Right lobe of liver (tissue), 6 donors: ENCODE measurements at places on chromosomes 1 and 21. TPM values are rescaled to one million over a fixed set of nuclear protein-coding genes. Genes with fewer than 3 reads are reported as not detected.

Gene PROX1
- total RNA-seq = 94.1 TPM

Gene NPHS2
- not detected for total RNA-seq

Gene LIX1L
- total RNA-seq = 10.8 TPM

Gene NAV1
- 4.0 TPM for total RNA-seq

Gene OVAAL
- not detected for total RNA-seq

DNA sequence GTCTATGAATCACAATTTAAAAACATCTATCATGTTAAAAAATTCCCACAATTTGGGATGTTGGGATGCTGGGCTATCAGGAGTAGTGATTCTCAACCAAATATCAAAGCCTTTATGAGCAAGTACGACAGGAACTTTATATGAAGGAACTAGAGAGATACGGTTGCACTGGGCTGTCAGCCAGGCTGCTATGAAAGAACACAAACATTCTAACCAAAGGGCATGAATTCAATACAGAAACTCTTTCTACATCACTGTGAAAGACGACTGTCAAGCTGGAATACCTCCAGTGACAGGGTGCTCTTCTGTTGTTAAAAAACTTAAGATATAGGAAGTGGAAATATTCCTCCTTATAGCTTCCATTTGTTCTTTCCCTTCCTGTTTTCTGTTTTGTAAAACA is 9.8 kb downstream of the CACNA1E start:
- no peak overlapping the region for H3K4me3 ChIP-seq
- H3K4me1 ChIP-seq = no peaks in the 10 kb centered on the region
- no peaks in the 10 kb centered on the region for H3K36me3 ChIP-seq
- no peaks in the 10 kb centered on the region for H3K27me3 ChIP-seq
- H3K27ac ChIP-seq = no peak overlapping the region

DNA sequence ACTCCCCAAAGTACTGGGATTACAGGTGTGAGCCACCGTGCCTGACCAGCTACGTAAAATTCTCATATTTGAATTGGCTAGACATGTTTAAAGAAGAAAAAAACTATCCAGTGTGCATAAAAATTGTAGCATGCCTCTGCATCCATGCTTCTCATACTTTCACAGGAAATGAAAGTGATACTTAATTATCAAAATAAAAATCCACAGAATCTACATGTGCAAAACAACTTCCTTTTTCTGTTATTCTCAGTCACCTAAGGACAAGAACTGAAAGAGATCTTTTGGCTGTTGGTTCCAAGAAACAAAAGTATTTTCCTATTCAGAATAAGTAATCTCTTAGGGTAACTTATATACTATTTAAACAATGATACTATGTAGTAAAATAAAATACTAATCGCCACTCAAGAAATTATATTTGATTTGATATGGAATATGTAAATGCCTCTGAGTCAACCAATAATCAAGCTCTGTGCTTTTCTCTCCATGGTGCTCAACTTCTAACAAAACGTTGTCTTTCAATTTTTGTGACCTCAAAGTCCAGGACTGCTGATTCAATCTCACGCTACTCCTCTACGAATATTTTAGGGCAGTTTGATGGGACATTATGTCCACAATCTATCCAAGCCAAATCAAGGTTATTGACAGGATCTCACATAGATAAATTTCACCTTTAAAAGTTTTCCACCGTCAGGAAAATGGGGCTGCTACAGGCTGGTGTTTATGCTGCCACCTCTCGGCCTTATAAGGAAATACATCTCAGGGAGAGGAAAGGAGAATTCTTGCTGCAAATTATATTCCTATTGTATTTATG is 102.7 kb downstream of the ZNF281 start:
- no peak for DNase-seq
- no peaks in the 10 kb centered on the region for H3K27me3 ChIP-seq
- H3K36me3 ChIP-seq = no peaks in the 10 kb centered on the region
- H3K27ac ChIP-seq = peak overlapping the region; percentile 40
- no peak overlapping the region for H3K4me3 ChIP-seq
- no peaks in the 10 kb centered on the region for H3K4me1 ChIP-seq

DNA sequence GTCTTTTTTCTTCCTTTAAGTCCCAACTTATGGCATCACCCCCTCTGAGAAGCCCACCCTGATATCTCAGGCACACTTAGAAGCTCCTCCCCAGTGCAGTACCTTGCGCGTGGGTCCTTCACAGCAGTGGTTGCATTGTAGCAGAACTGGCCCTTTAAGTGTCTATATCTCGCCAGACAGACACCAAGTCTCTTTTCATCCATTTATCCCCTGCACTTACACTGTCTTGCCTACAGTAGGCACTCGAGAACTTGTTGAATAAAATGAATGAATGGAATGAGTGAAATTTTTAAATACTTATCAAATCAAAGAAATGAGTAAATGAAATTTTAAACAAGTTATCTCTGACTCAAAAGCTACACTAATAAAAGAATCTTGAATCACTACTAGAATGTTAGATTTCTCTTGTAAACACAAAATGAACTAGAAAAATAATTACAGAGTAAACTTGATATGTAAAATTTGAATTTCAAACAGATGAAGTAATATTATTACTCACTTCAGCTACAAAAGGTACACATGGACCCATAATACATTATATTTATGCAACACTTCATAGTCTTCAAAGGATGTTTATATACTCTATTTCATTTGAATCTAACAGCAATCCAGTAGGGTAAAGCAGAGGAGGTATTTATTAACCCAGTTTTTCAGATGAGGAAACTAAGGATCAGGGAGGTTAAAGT is 54.7 kb upstream of the MAN1A2 start:
- no peaks in the 10 kb centered on the region for H3K36me3 ChIP-seq
- H3K4me1 ChIP-seq = no peaks in the 10 kb centered on the region
- H3K27ac ChIP-seq = no peak overlapping the region
- no peak overlapping the region for H3K4me3 ChIP-seq
- no peak for DNase-seq
- H3K27me3 ChIP-seq = no peaks in the 10 kb centered on the region

- H3K27ac ChIP-seq = peak overlapping the region; percentile 94
- no peak overlapping the region for H3K4me3 ChIP-seq
- no peaks in the 10 kb centered on the region for H3K36me3 ChIP-seq
- peaks cover 75% of the 10 kb centered on the region for H3K4me1 ChIP-seq
- no peaks in the 10 kb centered on the region for H3K27me3 ChIP-seq
Observed at GRCh38 chr1:235073968-235074522, 54.6 kb downstream of the TOMM20 start.

GRCh38 chr1:228969953-228970800 is 234.9 kb downstream of the RHOU start:
- no peaks in the 10 kb centered on the region for H3K36me3 ChIP-seq
- no peak for DNase-seq
